Activated T-helper 1 cell treated with Interleukin-2 at 50 U/mL for 16 hours (primary cell): ENCODE measurements at places on chromosomes 11 and 22.

- DNase-seq = no peak
These were observed 17.8 kb upstream of the ST14 start for GRCh38 chr11:130141561-130142341.

GRCh38 chr22:41772198-41772597 is 28.3 kb upstream of the CCDC134 start:
- DNase-seq = no peak

GRCh38 chr11:77406396-77406795 is 67.5 kb downstream of the PAK1 start:
- no peak for DNase-seq

GRCh38 chr22:50293441-50294318 is 13.8 kb downstream of the PLXNB2 start:
- no peak for DNase-seq

DNA sequence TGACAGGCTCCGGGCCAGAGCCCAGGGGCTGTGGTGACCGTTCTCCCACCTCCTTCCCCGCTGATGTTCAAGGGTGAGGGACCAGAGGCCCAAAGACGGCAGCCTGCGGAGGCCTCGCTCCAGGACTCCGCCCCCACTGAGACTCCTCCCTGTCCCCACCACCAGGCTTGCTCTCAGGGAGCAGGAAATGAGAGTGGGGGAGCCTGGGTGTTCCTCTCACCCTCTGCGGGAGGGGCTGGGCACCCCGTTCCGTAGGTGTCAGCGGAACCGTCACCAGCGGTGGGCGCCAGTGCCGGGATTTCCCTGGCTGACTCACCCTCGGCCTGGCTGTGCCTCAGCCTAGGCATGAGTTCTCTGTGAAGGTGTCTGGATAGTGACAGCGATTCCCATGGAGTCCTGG is 15.7 kb downstream of the DAGLA start:
- peak; percentile 83 for DNase-seq

GRCh38 chr22:49392247-49392646 is 435.4 kb downstream of the BRD1 start:
- DNase-seq = no peak

- DNase-seq = no peak
These were observed 594.0 kb upstream of the TENM4 start for GRCh38 chr11:80034801-80035200.

DNA sequence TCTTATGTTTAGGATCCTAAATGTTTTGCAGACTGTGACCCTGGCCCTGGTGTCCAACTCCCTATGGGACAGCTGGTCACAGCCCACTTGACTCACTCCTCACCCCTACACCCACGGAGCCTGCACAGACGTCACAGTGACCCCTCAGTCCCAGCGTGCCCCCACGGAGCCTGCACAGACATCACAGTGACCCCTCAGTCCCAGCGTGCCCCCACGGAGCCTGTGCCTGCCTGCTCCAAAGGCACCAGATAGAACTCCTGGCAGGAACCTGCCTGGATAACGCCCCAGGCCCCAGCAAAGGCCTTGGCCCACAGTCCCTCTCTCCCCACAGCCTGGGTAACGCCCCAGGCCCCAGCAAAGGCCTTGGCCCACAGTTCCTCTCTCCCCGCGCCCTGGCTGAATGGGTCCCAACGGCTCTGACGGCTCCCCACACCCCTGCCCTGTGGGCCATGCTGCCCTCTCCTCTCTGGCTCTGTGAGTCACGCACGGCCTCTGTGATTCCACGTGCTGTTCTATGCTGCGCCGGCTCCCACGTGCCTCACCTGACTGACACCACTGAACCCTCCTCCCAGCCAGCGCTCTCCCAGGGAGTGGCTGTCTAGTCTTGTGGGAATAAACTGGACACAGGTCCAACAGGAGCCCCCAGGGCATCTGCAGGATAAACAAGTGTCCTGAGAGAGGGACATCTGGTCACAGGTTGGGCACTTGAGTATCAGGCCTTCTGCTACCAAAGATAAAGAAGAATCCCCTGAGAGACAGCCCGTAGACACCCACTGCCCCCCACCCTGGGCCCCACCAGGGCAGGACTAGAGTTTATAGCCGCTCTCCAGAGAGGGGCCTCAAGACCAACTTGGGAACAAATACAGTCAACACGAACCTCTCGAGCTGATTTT is 250.3 kb downstream of the BRD1 start:
- no peak for DNase-seq

DNA sequence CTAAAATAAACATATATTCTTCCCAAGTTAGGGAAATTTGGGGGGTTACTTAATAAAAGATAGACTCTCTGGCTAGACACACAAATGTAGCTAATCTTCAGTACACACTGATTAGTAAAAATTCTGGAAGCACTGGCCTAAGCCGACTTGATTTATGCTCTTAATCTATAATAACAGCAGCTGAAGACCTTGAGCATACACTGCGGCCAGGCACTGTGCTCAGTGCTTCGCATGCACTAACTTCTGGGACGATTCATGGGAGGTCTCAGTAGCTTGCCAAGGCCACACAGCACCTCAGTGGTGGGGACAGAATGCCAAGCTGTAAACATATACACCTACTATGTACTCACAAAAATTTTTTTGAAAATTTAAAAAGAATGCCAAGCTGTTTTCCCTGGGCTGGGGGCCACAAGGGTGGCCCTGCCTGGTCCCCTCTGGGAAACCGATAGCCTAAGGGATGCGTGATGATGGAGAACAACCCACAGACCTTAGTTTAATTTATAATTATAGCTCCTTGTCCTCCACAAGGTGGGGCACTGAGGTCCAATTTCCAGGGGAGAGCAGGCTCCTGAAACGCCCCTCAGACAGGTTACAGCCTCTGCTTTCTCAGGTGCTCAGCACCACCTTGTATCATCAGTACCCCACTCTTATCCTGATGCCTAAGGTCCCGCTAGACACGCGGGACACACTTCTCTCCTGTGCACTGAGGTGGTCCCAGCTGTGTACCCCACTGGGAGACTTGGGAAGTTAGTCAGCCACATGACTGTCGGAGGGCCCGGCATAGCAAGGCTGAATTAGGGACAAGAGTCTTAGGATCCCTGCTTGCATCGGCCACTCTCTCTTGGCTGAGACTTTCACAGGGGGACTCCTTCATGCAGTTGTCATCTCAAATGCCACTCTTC is 20.1 kb downstream of the SERPIND1 start:
- DNase-seq = no peak

DNA sequence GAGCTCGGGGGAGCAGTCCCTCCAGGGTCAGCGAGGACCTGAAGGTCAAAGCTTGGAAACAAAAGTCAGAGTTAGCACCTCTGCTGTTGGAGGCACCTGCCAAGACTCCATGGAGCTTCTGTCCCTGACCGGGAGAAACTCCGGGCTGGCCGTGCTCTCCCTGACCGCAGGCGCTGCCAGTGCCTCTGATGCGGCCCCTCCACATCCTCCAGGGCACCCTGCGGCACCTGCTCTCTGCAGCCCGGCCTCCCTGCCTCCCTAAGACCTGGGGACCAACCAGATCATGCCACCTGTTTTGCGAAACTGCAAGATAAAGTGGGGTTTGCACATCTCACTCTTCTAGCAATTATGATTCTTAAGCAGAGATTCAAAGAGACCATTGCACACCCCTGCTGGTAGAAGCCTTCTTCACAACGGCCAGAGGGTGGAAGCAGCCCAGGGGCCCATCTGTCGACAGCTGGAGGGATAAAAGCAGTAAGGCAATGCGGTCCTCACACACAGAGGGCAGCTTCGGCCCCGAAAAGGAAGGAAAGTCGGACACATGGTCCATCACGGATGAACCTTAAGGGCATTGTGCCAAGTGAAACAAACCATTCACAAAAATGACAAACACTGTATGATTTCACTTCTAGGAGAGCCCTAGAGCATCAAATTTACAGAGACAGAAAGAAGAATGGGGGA is 477.1 kb downstream of the BRD1 start:
- no peak for DNase-seq
